ENCODE measurements at places on chromosomes 11 and 22.

GRCh38 chr11:27467181-27467913 lies 5.2 kb downstream of the LGR4 start:
- DNase-seq: no peak

- no peak for DNase-seq
Observed at GRCh38 chr11:96194581-96195374, 148.2 kb downstream of the MAML2 start.

GRCh38 chr11:82826526-82826925 lies 73.7 kb downstream of the PRCP start:
- DNase-seq: no peak

DNA sequence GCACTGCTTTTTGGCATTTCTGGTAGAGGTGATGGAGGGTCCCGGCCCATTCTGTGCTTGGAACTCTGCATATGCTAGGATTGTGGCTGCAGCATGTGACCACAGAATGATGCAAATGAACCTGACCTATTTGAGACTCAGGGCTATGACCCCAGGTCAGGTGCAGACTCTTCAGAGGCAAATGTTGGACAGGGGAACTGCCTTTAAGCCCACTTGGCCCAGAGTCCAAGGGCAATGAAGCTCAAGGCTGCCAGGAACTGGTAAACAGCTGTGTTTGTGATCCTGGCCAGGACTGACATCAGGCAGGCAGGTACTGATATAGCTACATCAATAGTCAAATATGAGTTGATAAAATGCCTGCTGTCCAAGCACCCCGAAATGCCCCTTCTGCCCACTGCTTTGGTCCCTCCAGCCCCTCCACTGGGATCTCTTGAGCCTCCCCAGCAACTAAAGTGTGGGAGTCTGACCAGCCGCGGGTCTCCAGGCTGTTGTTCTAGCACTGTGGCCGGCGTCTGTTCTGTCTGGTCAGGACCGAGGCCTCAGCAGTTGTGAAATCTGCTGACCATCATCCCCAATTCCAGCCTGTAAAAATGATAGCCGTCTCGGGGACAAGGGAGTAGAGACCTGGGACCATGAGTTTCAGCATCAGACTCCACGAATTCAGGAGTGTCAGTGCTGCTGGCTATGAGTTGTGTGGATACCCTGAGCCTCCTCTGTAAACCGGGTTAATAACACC lies 82.4 kb upstream of the EIF3D start:
- DNase-seq: no peak

DNA sequence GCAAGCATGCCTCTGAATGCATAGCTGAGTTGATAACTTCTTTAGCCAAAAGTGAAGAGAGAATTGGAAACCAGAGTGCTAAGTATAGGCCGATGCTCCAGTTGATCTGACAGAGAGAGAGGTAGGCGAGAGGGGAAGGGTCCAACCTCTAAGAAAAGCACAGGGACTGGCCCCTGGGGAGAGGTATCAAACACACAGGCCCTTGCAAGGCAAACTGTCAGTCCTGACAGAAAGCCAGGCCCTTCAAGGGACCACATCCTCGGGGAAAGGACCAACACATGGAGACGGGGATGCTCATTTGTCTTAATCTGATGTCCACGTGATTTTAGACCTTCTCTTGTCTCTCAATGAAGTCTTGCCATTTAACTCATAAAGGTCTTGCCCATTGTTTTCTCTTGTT lies 43.9 kb upstream of the SPATA19 start:
- no peak for DNase-seq

- DNase-seq: no peak
Observed at GRCh38 chr11:78931891-78932290, 357.2 kb upstream of the NARS2 start.

- no peak for DNase-seq
Observed at GRCh38 chr22:30781271-30781875, 86.7 kb downstream of the OSBP2 start.

- no peak for DNase-seq
Observed at GRCh38 chr11:119258983-119259382, 52.8 kb downstream of the CBL start.

DNA sequence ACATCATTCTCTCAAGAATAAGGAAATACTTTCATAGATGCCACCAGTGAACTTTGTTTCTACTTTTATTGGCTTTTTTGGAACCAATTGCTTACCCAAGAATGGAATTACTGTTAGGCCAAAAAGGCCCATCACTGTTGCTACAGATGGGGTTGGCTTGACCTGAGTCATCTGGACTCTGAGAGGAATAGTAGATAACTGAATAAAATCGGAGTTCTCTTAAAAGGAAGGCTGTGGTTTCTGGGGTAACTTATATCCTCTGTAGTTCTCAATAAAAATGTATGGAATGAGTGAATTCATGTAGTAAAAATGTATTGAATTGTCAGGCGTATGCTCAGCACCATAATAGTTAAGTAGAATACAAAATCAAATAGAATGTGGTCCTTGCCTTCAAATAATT lies 56.6 kb downstream of the ARHGEF12 start:
- no peak for DNase-seq

GRCh38 chr22:22771696-22772377 lies 115.8 kb upstream of the IGLL5 start:
- DNase-seq: no peak

GRCh38 chr22:39313258-39314001 lies 6.0 kb downstream of the RPL3 start:
- no peak for DNase-seq

- no peak for DNase-seq
Observed at GRCh38 chr22:19360300-19360792, 68.8 kb upstream of the CLTCL1 start.

GRCh38 chr11:19935507-19935906 lies 222.9 kb downstream of the NAV2 start:
- DNase-seq: no peak

- no peak for DNase-seq
Observed at GRCh38 chr11:3058753-3059664, 1.8 kb upstream of the CARS1 start.

DNA sequence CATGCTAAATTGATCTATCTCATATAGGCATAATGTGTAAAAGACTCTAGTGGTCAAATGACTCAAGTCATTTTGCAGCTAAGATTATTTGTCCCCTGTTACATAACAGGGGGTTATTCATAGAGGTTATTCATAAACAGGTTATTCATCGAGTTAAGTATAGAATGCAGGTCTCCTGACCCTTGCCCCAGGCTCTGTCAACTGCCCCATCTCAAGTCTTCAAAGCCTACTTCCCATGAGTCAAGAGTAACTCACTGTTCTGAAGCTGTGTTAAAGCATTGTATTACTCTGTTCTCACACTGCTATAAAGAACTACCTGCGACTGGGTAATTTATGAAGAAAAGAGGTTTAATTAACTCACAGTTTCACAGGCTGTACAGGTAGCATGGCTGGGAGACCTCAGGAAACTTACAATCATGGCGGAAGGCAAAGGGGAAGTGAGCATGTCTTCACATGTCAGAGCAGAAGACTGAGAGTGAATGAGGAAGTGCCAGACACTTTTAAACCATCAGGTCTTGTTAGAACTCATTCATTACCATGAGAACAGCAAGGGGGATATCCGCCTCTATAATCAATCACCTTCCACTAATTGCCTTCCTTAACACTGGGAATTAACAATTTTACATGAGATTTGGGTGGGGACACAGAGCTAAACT lies 226.2 kb upstream of the BLID start:
- no peak for DNase-seq

- DNase-seq: no peak
Observed at GRCh38 chr22:46929046-46929709, 166.7 kb downstream of the TBC1D22A start.

DNA sequence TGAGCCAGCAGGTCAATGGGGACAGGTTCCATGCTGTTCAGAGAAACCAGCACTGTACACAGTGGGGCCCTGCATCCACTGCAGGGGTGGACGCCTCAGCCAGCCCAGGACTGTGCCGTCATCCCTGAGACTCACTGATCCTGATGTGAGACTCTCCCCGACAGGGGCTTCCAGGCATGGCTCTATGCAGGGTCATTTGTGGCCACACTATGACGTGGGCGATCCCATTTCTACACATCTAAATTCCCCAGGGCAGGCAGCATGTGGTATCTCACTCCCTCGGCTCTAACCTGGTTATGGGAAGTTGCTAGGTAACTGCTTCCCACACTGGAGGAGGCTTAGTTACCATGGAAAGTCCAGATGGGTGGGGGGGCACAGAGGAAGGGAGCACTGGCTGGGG lies 14.2 kb upstream of the FAM83F start:
- DNase-seq: no peak

DNA sequence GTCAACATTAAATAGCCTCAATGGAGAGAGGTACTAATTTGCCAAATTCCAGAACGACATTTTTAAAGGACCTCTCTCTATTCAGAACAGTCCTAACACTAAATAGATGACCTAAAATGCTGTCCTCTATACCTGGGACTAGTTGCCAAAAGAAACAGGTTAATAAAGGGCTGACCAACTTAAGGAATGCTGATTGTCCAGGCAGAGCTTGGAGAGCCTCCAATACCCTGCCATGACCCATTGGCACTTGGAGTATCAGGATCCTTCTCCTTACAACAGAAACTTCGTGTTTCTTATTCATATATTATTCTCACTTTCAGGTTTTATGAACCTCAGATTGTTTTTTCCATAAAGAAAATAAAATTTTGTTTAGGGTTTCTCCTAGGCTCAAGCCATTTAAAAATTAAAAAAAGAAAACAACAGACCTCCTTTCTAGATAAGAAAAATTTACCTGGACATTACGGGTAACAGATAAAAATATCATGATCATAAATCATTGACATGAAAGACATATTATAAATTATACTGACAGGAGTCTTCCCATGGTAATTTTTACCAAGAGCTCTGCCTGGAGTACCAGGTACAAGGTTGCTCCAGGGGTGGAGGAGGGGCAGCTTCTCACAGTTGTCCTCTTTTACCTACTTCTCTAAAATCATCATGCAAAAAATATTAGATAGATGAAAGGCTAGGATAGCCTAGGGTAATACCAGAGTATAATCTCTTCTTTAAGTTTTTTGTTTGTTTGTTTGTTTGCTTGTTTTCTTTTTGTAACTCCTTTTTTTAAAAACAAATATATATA lies 2.0 kb downstream of the LRRC4C start:
- DNase-seq: no peak

GRCh38 chr11:120587299-120587698 lies 75.8 kb downstream of the GRIK4 start:
- DNase-seq: no peak

DNA sequence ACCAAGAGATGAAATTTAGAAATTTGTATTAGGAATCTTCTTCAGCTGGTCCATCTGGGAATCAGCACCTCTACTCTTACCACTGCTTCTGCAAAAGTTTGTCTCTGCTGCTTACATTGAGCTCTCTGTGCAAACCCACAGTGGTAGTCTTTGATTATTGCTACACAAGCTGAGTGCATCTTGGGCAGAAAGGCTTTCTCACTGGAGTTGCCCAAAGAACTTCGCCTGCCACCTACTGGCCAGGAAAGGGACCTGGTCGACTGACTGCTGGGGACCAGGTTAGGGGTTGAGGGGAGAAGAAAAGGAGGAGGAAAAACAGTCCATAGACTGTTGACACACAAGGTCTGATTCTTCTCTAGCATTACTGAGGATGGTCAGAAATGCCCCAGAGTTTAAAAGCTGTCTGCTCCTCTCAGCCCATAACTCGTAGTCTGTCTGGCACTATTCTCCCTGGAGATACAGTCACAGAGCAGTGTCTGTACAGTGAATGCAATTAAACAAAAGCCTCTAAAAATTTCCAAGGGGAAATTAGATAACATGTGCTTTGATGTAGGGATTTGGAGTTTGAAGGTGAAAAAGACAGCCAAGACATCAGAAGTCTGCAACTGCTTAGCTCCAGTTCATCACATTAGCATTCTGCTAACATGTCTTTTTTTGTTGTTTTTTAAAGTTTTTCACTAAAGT lies 215.0 kb upstream of the CTSC start:
- DNase-seq: peak; percentile 6

DNA sequence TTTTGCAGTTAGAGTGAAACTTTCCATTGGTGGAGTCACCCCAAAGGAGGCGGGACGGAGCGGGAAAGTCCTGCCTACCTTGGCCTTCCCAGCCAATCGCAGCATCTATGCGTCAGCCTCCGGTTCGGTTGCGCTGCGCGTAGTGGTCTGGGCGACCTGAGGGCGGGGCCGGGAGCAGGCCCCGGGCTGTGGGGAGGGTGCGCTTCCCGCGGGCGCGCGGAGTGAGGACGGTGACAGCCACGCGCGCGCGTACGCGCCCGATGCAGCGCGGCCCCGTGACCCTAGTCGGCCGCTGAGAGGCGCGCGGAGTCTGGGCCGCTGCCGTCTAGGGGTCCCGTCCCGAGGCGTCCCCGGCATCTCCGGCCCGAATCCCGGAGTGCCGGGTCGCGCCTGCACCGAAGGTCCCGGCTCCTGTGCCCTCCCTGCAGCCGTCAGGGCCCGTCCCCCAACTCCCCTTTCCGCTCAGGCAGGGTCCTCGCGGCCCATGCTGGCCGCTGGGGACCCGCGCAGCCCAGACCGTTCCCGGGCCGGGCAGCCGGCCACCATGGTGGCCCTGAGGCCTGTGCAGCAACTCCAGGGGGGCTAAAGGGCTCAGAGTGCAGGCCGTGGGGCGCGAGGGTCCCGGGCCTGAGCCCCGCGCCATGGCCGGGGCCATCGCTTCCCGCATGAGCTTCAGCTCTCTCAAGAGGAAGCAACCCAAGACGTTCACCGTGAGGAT lies at the start of gene NF2:
TSS of gene NF2 (plus strand) at position 276 of the 718 bp plus-strand sequence. CDS start at position 642, 366 bp downstream.
- DNase-seq: peak; percentile 95

DNA sequence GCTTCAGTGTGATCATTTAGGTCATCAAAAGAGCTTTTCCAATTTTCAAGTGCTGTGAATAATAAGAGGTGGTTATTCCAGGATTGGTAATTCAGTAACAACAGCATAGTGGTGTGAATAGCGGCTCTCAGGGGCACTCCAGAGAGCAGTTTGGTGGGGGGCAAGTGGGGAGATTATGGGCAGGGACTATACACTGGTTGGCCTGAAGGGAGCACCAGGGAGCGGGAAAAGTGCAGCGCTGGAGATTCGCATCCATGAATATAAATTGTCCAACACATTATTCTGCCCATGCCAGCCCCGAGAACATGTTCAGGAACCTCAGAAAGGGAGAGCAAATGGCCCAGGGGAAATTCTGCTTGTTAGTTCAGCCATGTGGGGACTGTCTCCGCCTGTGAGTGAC lies 37.9 kb downstream of the OR6Q1 start:
- DNase-seq: no peak

DNA sequence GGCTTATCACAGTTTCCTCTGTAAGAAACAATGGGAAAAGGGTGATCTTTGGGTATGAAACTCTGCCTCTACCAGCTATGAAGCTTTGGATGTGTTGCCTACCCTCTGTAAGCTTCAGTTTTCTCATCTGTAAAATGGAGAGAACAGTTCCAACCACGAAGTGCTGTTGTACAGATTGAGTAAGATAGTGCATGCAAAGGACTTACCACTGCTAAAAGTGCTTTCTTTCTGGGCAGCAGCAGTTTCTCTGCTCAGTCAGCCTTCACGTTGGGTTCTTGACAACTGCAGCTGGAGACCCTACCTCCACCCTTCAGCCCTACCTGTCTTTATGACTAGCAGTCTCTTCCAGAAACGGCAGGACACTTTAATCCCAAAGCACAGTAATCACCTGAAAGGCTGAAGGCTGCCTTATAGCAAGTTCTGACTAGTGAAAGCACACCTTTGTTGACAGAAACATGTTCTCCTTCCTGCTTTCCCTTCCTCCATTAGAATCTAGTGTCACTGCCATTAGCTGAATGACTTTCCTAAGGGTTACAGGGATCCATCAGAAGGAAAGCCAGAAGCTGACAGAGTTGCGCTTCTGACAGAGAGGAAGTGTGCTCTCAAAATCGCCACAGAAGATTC lies 91.4 kb downstream of the RPL27A start:
- no peak for DNase-seq
